GM04504 (cell line): ENCODE measurements at places on chromosomes 6 and 20.

DNA sequence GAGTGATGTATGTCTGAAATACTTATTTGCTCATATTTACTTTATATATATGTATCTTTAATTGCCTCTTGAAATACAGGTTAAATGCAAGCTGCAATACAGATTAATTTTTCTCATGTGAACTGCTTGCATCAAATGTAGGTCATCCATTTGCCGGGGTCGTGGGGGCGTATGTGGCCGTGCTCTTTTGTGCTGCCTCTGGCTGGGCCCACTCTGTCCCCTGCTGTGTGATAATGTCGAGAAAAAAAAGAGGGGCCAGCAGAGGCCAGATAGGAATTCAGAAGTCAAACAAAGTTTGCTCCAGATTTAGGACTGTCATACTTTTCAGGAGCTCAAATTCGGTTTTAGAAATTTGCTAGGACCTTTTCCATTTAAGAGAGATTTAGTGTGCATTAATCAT lies 459.6 kb upstream of the SOX4 start:
- no peak for DNase-seq

DNA sequence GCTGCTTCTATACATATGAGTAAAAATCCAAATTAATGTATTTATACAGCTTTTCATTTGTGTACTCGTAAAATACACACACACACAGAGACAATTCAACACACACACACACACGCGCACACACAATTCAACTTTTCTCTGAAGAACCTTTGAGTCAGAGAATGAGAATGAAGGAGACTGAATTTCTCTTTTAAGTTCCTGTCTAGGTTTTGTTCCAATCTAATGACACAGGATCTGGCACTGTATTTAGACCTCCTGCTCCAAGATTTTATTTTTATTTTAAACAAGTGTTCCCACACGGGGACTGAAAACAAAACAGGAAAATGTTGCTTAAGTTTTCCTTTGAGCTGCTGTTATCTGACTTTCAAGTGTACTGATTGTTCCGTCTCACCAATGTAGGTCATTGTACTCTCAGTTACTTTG lies 250.8 kb downstream of the LAMA2 start:
- DNase-seq = no peak

DNA sequence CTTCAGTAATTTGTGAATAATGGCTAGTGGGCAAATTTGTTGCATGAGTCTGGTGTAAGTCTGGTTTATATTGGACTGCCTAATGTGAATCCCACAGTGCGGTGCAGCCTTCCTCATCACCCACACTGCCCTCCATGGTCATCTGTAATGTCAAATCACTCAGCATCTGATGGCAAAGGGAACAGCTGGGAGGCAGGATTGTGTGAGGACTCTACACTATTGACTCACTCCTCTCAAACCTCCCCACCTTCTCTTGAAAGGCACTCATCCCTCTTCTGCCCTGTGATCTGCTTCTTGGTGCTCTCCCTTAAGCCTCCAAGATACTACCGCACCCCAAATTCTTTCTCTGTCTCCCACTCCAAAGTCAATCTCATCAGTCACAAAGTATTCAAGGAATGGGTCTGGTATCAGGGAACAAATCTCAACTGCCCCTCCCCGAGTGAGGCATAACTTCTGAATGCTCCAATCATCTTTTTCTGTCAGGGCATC lies 146.0 kb upstream of the BEND6 start:
- peak; percentile 24 for DNase-seq

GRCh38 chr6:148943451-148943850 lies 196.6 kb downstream of the UST start:
- no peak for DNase-seq

GRCh38 chr6:141110481-141110880 lies 1022.2 kb upstream of the GJE1 start:
- peak; percentile 44 for DNase-seq

- peak; percentile 14 for DNase-seq
These were observed 381.9 kb downstream of the C6orf118 start for GRCh38 chr6:164927288-164928056.

DNA sequence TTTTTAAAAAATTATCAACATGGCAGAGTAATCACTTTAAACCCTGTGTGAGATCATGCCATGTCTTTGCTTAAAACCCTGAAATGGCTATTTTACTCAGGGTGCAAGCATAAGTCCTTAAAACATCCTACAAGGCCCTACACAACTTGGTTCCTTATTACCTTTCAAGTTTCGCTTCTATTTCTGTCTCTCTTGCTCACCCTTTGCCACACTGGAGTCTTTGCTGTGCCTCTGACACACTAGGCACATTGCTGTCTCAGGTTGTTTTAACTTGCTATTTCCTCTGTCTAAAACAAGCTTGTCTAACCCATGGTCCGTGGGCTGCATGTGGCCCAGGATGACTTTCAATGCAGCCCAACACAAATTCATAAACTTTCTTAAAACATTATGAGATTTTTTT lies 55.6 kb downstream of the KIAA0408 start:
- DNase-seq = no peak

GRCh38 chr6:63856271-63856670 lies 220.7 kb downstream of the PHF3 start:
- no peak for DNase-seq

DNA sequence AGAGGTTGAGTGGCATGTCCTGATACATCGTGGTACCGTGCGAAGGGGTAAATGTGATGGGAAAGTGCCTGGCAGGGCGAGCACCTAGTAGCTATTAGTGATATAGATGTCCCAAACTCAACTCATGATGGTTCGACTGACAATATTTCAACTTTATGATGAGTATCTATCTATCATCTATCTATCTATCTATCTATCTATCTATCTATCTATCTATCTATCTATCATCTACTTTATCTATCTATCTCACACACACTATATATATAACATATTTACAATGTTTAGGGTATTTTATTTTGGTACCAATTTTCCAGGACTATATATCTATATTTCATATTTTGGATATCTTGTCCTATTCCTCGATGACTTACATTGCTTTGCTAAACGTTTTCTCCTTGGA lies 5.5 kb downstream of the BCAS1 start:
- no peak for DNase-seq

GRCh38 chr20:49446808-49447207 lies 35.7 kb downstream of the KCNB1 start:
- no peak for DNase-seq

DNA sequence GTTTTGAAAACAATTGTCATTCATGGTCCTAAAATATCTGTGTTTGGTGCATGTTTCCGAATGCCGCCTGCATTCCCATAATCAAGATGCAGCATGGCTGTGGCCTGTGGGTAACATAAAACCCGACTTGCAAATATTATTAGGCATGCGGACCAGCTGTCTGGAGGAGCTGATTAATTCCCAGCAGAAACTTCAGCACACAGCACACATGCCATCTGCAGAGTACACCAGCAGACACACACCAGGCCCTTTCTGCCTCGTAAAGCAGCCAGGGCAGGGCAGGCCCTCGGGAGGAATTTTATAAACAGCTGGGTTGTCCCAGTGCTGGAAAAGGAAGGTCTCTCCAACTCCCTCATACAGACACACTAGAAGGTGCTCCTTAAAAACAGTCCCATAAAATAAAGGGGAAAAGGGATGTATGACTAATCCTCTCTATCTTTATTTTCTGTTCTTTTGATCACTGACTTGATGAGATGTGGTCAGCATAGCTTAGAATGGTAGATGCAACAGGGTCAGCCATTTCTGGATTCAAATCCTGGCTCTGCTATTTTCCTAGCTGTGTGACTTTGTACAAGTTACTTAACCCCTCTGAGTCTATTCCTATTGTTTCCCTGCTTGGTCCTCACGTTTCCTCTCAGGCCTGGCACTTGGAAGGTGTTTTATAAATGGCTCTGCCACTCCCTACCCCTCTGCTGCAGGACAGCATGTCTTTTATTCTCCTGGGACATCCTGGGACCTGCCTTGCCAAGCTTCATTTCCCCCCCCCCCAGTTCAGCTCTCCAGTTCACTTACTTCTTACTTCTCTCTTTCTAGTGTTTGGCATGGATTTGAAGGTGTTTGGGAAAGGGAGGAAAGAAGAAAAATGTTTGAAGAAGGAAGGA lies 85.9 kb upstream of the TRAF3IP2 start:
- peak; percentile 19 for DNase-seq

DNA sequence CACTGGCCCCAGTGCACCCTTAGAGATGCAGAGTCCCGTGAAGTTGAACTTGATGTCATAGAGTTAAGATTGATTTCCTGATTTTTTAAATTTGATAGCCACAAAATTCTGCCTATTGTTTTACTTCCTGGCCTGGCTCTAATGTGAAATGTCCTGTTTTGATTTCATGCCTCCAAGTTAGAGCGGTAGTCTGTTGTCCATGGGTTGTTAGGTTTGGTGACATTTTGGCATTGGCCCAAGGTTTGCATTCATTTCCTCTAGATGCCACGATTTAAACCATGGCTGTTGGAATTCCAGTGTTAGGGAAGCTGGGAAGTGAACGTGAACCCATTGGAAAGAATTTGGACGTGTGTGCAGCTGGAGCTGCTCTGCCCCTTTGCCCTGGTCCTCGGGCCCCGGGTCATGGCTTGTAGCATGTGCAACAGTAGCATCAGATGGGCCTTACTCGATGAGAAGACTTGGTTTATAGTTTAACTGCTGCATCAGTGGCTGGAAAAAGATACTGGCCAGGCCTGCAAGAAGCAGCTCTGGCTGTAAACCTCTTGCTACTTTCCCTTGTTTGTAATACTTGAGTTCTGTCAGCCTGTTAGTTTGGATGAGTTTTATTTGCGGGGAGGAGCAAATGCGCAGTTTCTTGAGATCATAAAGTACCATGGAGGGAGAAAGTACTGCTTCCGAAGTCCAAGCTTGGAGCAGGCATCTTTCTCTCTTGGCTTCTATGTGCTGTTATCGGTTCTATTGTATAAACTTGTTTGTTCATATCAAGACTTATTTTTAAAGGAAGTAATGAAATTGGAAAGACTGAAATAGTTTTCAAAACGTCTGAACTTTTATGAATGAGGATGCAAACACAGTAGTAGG lies 121.4 kb upstream of the CLDN20 start:
- DNase-seq = no peak

GRCh38 chr6:126620719-126621118 lies 280.8 kb downstream of the CENPW start:
- DNase-seq = no peak

GRCh38 chr6:108800427-108800864 lies 47.8 kb upstream of the ARMC2 start:
- DNase-seq = no peak

DNA sequence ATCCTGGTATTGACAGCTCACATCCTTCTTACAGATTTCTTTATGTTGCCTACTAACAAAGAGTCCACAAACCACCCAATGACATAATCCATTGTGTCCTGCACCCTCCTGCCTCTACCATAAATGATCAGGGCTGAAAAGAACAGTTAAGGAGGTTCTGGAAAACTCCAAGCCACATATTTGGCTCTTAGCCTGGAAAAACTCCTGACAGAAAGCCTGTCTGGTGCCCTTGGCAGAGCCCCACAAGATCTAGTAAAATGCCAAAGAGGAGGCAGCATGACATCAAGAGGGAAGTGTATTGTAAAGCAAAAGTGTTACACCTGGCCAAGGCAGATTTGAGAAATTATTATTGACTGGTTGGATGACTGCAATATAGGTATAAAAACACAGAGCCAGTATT lies 126.4 kb upstream of the VGLL2 start:
- DNase-seq = no peak

DNA sequence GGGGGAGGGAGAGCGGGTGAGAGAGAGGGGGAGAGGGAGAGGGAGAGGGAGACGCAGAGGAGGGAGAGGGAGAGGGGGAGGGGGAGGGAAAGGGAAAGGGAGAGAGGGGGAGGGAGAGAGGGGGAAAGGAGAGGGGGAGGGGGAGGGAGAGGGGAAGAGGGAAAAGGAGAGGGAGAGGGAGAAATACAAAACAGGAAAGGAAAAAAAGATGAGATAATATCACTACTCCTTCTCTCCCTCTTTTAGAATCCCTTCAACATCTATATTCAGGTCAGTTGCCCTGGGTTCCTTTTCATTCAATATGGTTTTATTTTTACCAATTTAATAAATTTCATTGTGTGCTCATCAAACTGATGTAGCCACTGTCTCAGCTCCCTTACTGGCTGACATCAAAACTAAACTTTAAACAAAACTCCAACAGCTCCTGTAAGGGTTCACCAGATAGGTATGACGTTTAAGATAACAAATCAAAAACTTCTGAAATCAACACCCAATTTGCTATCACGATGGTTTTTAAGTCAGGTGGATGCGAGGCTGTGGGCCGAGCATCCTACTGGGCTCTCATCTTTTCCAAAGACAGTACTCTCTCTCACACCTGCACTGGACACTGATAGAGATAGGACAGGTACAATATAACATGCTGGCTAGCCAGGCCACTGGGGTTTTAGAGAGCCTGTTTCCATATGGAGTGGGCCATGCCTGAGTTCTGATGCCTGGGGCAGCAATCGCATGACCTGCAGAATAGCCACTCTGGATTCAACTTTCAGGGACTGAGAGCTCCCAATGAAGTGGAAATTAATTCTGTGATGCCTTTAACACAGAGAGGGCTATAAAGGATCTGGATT lies 99.5 kb downstream of the FYN start:
- no peak for DNase-seq

- no peak for DNase-seq
These were observed 1310.5 kb upstream of the CITED2 start for GRCh38 chr6:140684776-140685550.

DNA sequence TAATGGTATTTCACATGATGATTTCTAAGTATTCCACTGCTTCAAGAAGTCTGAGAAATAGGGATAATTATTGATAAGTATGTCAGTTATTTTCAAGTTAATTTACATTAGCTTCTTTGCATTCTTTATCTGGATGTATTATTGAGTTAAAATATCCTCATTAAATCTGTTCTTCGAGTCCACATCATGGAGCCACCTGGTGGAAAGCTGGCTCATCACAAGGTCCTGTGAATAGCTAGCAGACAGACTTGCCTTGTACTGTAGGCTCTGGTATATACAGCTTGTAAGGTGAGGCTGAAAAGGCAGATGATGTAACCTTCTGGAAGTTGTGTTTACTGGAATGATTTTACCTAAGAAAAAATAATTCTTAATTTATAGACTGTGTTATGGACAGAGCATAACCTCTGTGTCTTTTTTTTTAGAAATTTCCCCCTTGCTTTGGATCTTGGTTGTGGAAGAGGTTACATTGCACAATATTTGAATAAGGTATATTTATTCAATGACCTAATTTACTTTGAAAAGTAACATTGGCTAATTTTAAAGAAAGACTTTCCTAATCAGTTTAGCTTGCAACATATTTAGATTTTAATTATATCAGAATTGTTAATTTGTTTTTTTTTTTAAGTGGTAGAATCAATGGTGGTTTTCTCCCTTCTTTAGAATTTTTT lies 3.5 kb downstream of the NDUFAF5 start:
- DNase-seq = no peak

DNA sequence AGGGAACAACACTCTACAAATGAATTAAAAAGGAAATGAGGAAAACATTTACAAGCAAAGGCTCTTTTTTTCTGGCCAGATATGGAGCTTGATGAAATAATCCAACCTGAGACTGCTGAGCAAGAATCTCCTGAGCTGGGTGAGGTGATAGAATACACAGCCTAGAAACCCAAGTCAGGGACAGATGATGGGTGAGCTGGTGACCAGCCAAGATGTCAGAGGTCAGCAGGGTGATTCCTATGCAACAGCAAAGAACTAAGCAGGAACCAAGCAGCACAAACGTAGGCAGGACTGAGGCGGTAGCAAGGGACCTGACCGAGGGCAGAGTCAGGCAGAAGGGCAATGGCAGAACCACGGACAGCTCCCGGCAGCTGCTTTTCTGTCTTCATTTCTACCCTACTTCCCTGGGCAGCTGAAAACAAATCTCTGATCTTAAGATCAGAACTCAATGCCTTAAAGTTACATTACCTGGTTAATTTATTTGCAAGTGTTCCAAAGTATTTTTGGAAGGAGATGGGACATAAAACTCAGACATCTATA lies 75.1 kb downstream of the CDC40 start:
- no peak for DNase-seq

GRCh38 chr6:6178795-6179194 lies 141.7 kb downstream of the F13A1 start:
- no peak for DNase-seq
